Activated CD4-positive, alpha-beta memory T cell treated with anti-CD3 and anti-CD28 coated beads for 36 hours (primary cell): ENCODE measurements at places on chromosomes 11 and 22.
A peak's percentile ranks its signal among the peaks of the same experiment; 100 is the strongest.

- DNase-seq, result no peak
Observed at GRCh38 chr22:40310081-40310767, 36.1 kb upstream of the ADSL start.

GRCh38 chr11:132464003-132464342 is 1068.3 kb downstream of the OPCML start:
- no peak for DNase-seq

DNA sequence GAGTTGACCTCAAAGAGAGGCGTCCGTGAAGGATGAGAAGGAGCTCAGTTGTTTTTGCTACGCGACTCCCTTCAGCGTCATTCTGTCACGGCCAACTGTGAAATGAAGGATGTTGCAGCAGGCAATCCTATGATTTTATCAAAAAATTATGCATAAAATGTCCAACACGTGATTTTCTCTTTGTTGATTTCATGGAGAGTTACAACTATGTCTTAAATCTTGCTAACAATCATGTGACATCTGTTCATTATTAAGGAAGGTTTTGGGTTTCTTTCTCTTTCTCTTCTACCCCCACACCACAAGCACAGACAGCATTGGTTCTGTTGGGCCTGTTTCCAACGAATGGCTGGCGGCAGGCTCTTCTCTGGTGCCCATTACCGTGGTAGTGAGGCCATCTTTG is 3.7 kb downstream of the KRTAP5-4 start:
- DNase-seq, result no peak

DNA sequence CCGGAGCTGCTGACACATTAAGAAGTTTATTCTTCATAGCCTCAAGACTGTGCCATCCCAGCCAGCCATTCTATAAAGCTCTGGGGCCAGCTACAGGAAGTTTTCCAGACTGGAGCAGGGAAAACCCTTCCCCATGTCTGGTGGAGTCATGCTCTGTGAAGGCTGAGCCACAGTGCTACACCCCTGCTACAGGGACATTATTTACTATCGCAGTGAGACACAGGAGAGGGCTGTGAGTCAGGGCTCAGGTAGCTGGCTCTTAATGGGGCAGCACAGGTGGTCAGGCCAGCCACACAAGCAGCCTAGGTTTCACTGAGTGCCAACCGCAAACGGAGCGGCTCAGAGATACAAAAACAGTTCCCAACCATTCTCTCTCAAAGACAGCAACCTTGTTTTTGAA is 12.1 kb downstream of the HPS4 start:
- no peak for DNase-seq

GRCh38 chr11:126355926-126356897 is 726 bp downstream of the ST3GAL4 start:
- DNase-seq, result peak; percentile 36

- DNase-seq, result no peak
Observed at GRCh38 chr11:106047631-106048030, 25.6 kb upstream of the MSANTD4 start.

DNA sequence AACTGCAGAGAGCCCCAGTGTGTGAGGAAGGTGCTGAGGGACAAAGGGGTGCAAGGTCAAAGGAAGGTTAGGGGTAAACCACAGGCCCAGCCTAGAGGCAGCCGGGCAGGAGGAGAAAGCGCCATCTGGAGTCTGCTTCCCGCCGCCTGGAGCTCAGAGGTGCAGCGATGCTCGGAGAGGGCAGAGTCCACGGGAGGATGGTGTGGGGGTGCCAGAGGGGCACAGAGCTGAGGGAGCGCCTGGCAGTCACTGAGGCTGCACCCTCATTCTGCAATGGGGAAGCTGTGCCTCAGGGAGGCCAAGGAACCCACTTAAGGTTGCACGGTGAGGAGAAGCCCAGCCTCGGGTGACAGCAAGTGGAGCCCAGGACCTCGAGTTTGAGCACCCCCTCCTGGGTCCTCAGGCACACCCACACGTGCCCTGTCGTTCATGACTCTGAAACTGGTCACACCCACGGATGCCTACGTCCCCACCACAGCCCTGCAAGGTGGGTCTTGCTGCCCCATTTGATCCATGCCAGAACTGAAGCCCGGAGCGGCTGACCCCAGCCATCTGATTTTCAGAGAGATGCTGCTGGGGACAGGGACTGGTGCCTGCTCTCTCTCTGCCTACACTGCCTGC is 1.6 kb downstream of the IL2RB start:
- DNase-seq, result peak; percentile 50

DNA sequence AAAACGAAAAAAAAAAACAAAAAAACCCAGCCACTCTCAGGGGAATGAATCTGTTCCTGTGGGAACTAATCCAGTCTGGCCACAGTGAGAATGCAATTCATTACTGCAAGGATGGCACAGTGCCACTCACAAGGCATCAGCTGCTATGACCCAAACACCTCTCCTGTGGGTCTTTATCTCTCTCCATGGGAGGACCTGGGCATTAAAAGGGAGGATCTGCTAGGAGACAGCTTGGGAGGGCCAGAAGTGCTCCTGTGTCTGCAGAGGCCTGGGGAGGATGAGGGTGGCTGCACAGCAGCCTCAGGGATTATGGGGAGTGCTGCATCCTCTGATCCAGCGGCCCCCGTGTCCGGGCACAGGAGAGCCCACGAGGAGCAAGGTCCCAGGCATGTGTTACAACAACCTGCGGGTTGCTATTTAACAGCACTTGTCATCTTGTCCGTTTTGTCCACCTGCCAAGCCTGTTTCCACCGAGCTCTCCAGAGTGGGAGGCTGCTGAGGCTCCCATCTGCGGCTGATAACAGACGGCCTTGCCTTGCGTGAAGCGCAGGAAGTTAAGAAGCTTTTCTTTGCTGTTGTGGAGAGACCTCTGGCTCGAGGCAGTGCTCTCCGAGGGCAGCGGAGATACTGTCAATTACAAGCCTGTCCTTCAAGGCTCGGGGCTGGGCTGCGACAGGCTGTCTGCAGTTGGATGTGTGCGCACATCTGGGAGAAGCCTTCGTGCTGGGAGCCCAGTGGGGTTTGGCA is 97.7 kb downstream of the NXPE2 start:
- no peak for DNase-seq
